GM12878 (cell line): ENCODE measurements at places on chromosomes 7 and 10. TPM values are rescaled to one million over a fixed set of nuclear protein-coding genes. Genes with fewer than 3 reads are reported as not detected.

DNA sequence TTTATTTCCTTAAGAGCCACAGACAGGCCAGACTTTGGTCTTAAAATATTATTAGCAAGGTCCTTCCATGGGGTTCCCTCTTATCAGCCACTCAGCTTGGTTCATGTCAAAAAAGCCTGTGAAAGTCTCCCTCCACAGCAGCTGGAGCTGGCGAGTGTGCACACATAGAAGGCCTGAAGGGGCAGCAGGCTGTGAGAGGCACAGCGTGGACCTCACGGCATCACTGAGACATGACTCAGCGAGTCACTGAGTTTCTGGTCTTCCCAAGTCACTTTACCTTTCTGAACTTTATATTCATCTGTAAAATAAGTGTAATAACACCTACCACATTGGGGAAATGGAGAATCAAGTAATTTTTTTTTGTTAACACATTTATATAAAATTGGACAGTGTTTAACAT, 8.7 kb downstream of the TAF3 start:
- no peak for DNase-seq

DNA sequence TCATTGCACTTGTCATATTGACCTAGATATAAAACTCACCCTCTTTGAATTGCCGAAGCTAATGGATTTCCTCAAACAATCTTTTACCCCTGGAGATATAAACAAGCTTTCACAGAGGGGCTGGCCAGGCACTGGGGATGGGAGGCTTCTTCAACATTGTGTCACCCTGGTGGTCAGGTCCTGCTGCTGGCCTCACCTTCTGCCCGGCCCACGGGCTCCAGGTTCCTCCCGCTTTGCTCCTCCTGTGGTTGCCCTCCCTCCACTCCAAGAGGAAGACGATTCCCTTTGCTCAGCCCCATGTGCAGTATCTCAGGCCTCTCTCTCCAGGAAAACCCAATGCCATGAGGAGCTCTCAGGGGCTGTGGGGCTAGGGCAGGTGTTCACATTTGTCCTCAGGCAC, 118.1 kb upstream of the ADCY1 start:
- no peak for DNase-seq

GRCh38 chr10:972763-973162, 15.5 kb upstream of the GTPBP4 start:
- no peak for DNase-seq

DNA sequence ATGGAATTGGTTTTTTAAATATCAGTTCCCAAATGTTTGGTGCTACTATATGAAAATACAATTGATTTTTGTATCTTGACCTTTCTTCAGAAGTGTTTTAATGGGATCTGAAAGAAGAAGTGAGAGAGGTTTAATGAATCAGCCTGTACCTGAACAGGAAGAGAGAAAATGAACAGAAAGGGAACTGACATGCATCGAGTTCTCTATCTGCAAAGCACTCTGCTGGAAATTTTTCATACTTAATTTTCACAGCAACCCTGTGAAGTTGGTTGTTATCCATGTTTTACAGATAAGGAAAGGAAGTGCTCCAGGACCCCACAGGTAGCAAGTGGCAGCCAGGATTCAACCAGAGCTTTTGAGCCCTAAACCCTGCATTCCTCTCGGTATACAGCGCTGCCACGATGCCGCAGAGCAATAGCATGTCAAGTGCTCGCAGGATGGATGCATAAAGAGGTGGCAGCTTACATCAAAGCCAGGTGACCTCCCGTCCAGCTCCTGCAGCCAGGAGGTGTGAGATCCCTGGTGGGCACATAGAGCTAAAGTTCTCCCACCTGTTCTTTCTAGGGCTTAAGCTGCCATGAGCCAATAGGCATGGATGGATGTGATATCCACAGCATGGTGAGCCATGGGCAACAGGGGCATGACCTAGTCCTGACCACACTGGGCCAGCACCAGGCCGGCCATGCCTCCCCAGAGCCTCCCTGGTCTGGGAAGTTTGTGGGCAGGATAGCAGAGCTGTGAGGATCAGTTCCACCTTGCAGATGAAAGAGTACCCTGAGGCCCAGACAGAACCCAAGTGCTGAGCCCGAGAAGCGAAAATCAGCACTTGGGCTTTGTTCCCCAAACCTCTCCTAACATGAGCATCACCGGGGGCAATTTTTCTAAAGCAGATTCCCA, 57.2 kb downstream of the CALML3 start:
- DNase-seq, result peak; percentile 55

DNA sequence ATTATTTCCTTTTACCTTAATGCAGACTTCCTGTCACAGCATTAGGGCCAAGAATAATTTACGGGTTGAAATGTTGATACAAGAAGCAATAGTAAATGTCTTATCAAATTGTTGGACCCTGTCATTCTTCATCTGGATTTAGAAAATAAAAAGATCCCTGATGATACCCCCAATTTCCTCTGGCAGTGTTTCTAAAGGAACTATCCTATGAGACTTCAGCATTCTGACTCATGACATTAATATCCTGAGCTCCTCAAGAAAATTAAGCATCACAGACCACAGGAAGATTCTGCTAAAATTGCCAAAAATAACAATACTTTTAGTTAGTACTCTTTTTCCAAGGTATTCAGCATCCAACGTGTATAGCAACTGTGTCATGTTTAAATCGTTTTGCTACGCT, 490.5 kb upstream of the ANKRD30A start:
- DNase-seq, result no peak

DNA sequence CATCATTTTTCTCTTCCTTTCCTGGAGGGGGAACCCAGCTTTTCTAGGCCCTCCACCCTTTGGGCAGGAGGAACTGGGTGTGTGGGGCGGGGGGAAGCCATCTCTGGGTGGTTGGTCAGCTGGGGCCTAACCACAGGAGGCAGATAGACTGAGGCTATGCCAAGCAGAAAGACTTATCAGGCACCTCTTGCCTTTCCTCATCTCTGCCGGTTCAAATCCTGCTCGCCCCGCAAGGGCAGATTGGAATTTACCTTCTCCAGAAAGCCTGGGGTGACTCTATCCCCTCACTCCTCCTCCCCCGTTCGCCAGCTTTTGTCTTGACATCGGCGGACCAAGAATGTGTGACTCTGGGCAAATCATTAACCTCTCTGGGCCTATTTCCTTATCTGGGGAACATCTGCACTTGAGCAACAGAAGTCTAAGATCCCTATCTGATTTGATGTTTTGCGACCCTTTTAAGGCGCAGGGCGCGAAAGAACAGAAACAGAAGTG, 584 bp upstream of the GARS1 start:
- peak; percentile 23 for DNase-seq

DNA sequence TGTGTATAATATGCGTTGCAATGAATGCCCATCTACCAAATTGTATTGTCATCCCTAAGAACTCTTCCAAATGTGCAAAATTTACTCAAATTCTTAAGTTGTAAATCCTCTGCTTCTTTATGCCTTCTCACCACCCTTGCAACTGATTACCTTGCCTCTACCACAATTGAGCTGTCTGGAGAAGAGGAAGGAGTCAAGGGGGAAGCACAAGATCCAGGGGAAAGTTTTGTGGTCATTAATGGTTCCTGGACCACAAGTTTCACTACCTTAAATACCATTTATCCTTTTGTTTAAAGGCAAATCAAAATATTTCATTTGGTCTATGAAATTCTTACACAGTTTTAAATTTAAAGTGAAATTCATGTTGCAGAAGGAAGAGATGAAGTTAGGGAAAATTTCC, 16.7 kb downstream of the CRPPA start:
- no peak for DNase-seq

GRCh38 chr7:33936503-33936902, 31.2 kb downstream of the BMPER start:
- no peak for DNase-seq

GRCh38 chr7:10128748-10129147, 844.9 kb upstream of the PHF14 start:
- DNase-seq, result no peak

DNA sequence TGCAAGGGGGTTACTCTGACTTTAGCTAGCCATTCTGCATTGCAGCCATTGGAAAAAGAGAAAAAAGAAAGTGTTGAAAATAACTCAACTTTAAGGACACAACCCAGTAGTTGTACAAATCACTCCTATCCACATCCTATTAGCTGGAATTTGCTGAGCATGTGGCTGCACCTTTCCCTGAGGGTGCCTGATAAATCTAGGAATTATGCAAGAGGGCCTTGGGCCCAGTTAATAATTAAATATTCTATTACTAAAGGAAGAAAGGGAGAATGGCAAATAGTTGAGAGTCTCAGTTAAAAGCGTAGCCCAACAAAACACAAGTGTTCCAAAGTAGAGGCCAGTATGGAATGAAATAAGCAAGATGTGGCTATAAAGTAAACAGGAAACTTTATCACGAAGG, 200.9 kb upstream of the CNTNAP2 start:
- no peak for DNase-seq

GRCh38 chr10:68857005-68857404, 29.7 kb downstream of the STOX1 start:
- no peak for DNase-seq

- DNase-seq, result peak; percentile 48
These were observed at the start of gene HOXA1 for GRCh38 chr7:27095897-27096767. HOXA1 (minus strand) TSS chr7:27096000; CDS start chr7:27095912, 88 bp downstream.

DNA sequence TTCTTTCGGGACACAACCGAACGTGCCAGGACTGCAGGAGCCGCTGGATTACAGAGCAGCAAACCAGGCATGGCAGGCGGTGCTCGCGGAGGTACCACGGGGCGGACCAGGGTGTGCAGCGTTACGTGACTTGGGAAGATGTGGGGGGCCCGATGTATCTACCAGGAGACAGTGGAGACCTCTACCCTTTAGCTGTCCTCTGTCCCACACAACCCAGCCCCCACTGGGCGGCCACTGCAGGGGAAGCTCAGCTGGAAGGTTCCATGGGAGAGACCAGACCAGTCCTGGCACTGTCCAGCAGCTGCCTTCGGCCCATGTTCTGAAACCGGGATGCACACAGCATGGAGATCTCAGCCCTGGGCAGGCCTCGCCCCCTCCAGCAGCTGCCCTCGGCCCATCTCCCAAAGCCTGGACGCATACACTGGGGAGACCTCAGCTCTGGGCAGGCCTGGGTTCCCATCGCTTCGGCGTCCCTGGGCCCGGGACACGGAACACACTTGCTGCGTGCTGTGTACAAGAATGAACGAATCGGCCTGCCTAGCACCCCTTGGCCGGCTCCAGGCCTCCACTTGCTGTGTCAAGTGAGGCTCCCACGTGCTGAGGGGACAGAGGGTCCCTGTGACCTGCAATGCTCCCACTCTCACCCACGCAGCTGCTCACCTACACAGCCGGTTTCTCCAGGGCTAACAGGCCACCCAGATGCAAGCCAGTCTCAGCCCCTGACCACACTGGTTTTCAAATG, 177.4 kb downstream of the ELFN1 start:
- DNase-seq, result no peak

DNA sequence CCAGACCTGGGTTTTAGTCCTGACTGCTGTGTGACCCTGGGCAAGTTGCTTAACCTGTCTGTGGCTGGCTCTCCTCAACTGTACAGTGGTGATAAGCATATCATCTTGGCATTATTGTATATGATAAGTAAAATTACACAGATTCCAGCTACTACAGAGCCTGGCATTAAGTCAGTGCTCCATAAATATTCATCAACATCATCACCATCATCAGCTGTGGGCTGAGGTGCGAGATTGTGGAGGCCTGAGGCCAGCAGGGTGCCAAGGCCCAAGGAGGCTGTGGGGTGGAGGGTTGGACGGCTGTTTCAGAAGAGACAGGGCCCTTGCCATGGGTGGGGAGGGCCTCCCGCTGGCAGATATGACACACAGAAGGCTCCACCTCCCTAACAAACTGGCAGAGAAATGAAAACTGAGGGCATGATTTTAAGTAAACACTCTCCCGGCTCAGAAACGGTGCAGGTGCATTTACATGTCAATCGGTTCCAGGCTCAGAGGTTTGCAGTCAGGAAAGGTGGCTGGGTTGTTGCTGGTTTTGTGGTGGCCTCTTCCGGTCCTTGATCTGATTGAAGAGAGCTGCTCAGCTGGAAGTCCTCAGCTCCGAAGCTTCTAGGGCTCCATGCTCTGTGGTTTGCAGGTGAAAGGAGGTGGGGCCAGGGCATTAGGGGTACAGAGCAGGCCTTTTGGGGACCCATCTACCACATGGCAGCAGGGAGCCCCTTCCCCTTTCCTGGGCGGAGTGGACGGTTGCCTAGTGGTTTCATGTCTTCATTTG, 10.2 kb downstream of the CRYGN start:
- peak; percentile 17 for DNase-seq

The TAX1BP1 gene
- total RNA-seq, result 40.1 and 41.1 TPM in 2 replicates

The BHLHA15 gene
- 2.4 and 3.0 TPM in 2 replicates for total RNA-seq

The SUN3 gene
- total RNA-seq, result not detected in 2 replicates

The SRRT gene
- total RNA-seq, result 230 and 254 TPM in 2 replicates

The HABP2 gene
- 0.13 and 0.16 TPM in 2 replicates for total RNA-seq

The EPDR1 gene
- total RNA-seq, result 4.5 and 5.5 TPM in 2 replicates
